Left ventricle myocardium inferior (tissue), 1 donor: ENCODE measurements at places on chromosomes 5 and 9. TPM values are rescaled to one million over a fixed set of nuclear protein-coding genes. Genes with fewer than 3 reads are reported as not detected.

DNA sequence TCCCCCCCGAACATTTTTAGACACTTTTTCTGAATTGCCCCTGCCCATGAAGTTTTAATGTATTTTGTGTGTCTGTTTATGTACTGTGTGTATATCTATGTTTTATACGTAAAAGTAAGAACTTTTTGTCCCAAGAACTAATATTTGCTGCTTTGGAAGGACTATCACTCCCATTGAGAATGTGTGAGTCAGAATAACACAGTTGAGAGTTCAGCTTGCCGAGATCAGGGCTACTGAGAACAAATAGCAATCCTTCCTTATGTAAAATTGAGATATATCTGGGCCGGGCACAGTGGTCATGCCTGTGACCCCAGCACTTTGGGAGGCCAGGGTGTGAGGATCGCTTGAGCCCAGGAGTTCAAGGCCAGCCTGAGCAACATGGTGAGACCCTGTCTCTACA is 11.3 kb downstream of the GTF3C4 start:
- peaks cover 67% of the 10 kb centered on the region for H3K36me3 ChIP-seq
- H3K4me1 ChIP-seq = peaks cover 15% of the 10 kb centered on the region
- no peak for DNase-seq
- H3K27me3 ChIP-seq = no peaks in the 10 kb centered on the region
- H3K27ac ChIP-seq = no peak overlapping the region

DNA sequence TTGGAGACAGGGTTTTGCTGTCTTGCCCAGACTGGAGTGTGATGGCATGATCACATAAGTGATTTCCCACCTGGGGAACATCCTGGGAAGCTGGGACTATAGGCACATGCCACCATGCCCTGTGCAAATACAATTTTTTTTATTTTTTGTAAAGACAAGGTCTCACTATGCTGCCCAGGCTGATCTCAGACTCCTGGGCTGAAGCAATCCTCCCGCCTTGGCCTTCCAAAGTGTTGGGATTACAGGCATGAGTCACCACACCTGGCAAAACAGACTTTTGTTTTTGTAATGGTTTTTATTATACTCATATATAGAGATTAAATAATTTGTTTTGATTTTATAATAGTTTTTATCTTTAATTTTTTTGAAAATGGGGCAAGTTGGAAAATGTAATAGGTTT is 14.7 kb downstream of the DNAJC25 start:
- peaks cover 44% of the 10 kb centered on the region for H3K36me3 ChIP-seq
- no peaks in the 10 kb centered on the region for H3K27me3 ChIP-seq
- H3K4me3 ChIP-seq = no peak overlapping the region
- H3K4me1 ChIP-seq = no peaks in the 10 kb centered on the region
- H3K27ac ChIP-seq = no peak overlapping the region

- H3K4me1 ChIP-seq = no peaks in the 10 kb centered on the region
- no peak overlapping the region for H3K27ac ChIP-seq
- H3K36me3 ChIP-seq = no peaks in the 10 kb centered on the region
- no peak overlapping the region for H3K4me3 ChIP-seq
- H3K27me3 ChIP-seq = no peaks in the 10 kb centered on the region
Observed at GRCh38 chr5:116699332-116699731, 124.7 kb upstream of the SEMA6A start.

- H3K4me1 ChIP-seq = peaks cover 13% of the 10 kb centered on the region
- H3K36me3 ChIP-seq = no peaks in the 10 kb centered on the region
- no peak overlapping the region for H3K27ac ChIP-seq
- peak overlapping the region; percentile 55 for H3K4me3 ChIP-seq
- H3K27me3 ChIP-seq = peaks cover 97% of the 10 kb centered on the region
- DNase-seq = no peak
Observed at GRCh38 chr9:36818242-36818938, 215.7 kb downstream of the PAX5 start.

DNA sequence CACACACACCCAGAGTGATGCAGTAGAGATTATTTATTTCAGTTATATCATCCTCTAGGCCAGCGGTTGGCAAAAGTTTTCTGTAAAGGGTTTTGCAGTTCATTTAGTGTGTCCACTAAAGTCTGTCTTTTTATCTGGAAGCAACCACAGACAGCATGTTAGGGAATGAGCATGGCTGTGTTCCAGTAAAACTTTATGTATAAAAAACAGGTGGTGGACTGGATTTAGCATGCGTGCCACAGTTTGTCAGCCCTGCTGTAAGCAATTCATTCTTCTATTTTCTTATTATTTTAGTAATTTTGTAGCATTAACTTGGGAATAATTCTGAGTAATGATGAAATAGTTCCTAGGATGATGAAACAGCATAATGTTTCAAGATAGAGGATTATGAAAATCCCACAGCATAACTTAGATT is 51.7 kb downstream of the CCNH start:
- DNase-seq = no peak
- H3K27me3 ChIP-seq = no peaks in the 10 kb centered on the region
- peaks cover 5% of the 10 kb centered on the region for H3K4me1 ChIP-seq
- H3K27ac ChIP-seq = no peak overlapping the region
- H3K4me3 ChIP-seq = no peak overlapping the region
- H3K36me3 ChIP-seq = peaks cover 34% of the 10 kb centered on the region

- no peaks in the 10 kb centered on the region for H3K36me3 ChIP-seq
- H3K4me3 ChIP-seq = no peak overlapping the region
- no peak for DNase-seq
- no peak overlapping the region for H3K27ac ChIP-seq
- no peaks in the 10 kb centered on the region for H3K27me3 ChIP-seq
Observed at GRCh38 chr5:43564289-43564850, 7.5 kb upstream of the PAIP1 start.

DNA sequence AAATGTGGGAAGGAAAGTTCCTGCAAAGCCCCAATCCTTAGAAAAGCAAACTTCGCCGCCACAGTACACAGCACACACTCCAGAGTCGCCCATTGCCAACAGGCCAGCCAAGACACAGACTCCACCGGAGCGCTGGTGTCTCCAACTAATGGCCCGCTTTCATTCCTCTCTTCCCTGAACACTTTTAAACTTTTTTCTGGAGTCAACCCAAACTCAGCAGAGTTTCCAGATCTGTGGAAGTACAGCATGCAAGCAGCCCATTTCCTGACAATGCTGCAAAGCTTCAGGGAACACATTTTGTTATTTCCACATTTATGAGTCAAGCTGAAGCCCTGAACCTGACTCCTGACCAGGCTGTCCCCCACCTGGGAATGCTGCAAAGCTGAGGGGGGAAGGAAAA is 351.9 kb downstream of the NFIB start:
- peak overlapping the region; percentile 32 for H3K27ac ChIP-seq
- DNase-seq = no peak
- peaks cover 12% of the 10 kb centered on the region for H3K4me1 ChIP-seq
- H3K27me3 ChIP-seq = no peaks in the 10 kb centered on the region
- no peak overlapping the region for H3K4me3 ChIP-seq

- no peak overlapping the region for H3K4me3 ChIP-seq
- H3K27ac ChIP-seq = no peak overlapping the region
- H3K27me3 ChIP-seq = no peaks in the 10 kb centered on the region
- H3K4me1 ChIP-seq = no peaks in the 10 kb centered on the region
- peaks cover 97% of the 10 kb centered on the region for H3K36me3 ChIP-seq
Observed at GRCh38 chr9:108897324-108898096, 35.4 kb downstream of the ACTL7A start.

GRCh38 chr5:82347201-82347865 is 69.2 kb upstream of the RPS23 start:
- H3K27ac ChIP-seq = peak overlapping the region; percentile 64
- H3K36me3 ChIP-seq = no peaks in the 10 kb centered on the region
- peak; percentile 25 for DNase-seq
- H3K4me3 ChIP-seq = no peak overlapping the region

HAVCR1 gene
- not detected for total RNA-seq

DBH gene
- not detected for total RNA-seq

CATSPER3 gene
- total RNA-seq = 0.49 TPM

PDCD1LG2 gene
- 2.0 TPM for total RNA-seq
